Activated CD8-positive, alpha-beta memory T cell treated with anti-CD3 and anti-CD28 coated beads for 48 hours (primary cell): ENCODE measurements at places on chromosomes 13 and 19.

DNA sequence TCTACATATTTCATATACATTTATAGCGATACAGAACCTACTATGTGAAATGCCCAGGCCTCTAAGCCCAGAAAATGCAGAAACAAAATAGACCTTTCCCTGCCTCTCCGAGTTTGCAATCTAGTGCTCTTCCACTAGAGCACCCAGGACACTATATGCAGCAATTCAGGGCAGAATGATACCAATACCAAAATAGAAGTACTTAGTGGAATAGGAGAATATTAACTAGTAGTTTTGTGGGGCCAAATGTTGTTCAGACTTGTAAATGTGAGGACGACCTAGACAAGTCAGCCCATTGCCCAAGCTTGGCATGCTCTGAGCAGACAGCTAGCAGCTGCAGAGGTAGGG, 35.8 kb upstream of the FLT1 start:
- DNase-seq, result no peak

GRCh38 chr19:366951-367350, 22.4 kb upstream of the MIER2 start:
- DNase-seq, result no peak

DNA sequence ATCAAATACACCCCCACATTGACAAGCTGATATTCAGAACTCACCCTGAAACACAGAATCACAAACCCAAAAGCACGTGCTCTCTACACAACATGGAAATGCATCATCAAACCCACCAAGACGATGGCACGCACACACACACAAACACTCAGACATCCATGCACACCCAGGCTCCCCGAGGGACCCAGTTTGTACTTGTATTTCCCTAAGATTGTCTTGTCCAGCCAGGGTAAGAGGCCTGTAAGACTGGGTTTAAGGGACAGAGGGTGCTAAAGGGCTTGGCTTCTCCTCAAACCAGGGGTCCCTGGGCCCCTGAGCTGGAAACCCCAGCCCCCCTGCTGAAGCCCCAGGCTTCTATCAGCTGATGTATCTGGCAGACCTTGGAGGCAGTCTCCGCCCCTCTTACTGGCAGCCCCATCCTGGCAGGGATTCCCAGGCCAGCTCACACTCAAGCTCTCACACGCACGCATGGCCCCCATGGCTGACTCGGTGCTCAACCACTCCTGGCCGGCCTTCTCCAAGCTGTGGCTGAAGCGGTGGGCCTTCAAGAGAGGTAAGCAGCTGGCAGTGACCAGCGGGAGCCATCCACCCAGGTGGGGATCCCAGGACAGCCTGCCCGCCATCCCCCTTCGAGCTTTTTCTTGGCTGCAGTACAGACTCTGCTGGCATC, 6.5 kb downstream of the ARHGEF18 start:
- no peak for DNase-seq

GRCh38 chr13:50999641-51000040, 90.0 kb downstream of the RNASEH2B start:
- no peak for DNase-seq

GRCh38 chr13:96743296-96744089, 250.8 kb downstream of the OXGR1 start:
- DNase-seq, result no peak

- DNase-seq, result no peak
Observed at GRCh38 chr19:10061717-10062310, 24.3 kb upstream of the SHFL start.

- no peak for DNase-seq
Observed at GRCh38 chr19:45814166-45814780, 835 bp downstream of the RSPH6A start.

GRCh38 chr13:43731296-43731695, 55.5 kb downstream of the ENOX1 start:
- DNase-seq, result no peak

GRCh38 chr13:45781553-45782326, 69.8 kb downstream of the SIAH3 start:
- no peak for DNase-seq

DNA sequence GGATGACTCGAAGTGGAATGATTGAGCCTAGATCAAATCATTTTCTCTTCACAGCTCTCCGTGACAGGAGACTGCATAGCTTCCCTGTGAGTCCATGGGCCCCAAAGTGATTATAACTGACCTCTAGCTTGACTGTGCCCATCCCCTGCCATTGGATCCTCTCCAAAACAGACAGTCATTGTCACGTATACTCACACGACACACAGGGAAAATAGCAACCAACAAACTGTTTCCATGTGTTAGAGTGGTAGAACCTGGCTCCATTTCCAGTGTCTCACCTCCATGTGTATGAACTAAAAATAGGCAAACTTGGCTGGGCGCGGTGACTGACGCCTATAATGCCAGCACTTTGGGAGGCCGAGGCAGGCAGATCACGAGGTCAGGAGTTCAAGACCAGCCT, 48.8 kb upstream of the NPAS1 start:
- no peak for DNase-seq

DNA sequence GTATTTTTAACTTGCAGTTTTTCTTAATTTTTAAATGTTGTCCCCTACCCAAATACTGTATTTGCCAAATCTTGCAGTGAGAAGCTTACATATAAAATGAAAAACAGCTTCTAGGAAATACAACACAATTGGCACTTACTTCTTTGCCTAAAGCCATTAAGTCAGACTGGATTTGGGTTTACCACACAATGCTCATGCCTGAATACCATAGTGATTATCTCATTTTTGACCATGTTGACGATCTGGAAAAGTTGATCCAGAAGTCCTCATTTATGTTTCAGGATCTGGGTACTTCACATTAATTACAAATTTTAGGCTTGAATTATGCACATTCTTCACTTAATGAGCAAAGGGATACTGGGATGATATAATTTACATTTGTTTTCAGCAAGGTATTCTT, 2.4 kb downstream of the RNF6 start:
- DNase-seq, result no peak

GRCh38 chr13:63731896-63732295, 2316.2 kb upstream of the PCDH20 start:
- DNase-seq, result no peak
